ENCODE measurements at places on chromosomes 1 and 21.

- DNase-seq = no peak
Measured at GRCh38 chr1:17065666-17066065, 11.8 kb upstream of the SDHB start.

- no peak for DNase-seq
Measured at GRCh38 chr1:71312545-71312944, 231.7 kb upstream of the ZRANB2 start.

DNA sequence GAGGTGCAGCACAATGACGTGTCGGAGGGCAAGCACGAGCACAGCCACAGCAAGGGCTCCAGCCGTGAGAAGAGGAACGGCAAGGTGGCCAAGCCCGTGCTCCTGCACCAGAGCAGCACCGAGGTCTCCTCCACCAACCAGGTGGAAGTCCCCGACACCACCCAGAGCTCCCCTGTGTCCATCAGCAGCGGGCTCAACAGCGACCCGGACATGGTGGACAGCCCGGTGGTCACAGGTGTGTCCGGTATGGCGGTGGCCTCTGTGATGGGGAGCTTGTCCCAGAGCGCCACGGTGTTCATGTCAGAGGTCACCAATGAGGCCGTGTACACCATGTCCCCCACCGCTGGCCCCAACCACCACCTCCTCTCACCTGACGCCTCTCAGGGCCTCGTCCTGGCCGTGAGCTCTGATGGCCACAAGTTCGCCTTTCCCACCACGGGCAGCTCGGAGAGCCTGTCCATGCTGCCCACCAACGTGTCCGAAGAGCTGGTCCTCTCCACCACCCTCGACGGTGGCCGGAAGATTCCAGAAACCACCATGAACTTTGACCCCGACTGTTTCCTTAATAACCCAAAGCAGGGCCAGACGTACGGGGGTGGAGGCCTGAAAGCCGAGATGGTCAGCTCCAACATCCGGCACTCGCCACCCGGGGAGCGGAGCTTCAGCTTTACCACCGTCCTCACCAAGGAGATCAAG is 107.5 kb upstream of the VAMP3 start:
- no peak for DNase-seq

GRCh38 chr1:234955107-234955731 is 173.4 kb downstream of the TOMM20 start:
- DNase-seq = no peak

DNA sequence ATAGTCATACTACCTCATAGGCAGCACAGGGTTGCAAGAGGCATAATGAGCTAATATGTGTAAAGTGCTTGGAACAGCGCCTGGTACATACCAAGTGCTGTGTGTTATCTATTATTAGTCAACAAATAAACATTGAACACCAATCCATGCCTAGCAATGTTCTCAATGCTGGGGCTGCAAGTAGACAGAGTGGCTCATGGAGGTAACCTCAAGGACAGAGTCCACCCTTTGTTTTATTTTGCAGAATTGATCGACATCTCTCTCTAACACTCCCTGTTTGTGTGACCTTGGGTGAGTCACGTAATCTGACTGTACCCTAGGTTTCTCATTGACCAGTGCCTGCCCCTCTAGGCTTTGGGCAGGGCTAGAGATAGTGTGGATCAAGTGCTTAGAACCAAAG is 164.0 kb upstream of the KLHDC7A start:
- no peak for DNase-seq

GRCh38 chr1:30537279-30537678 is 186.1 kb downstream of the MATN1 start:
- DNase-seq = no peak

- DNase-seq = peak; percentile 28
Measured at GRCh38 chr1:11478571-11479374, at the start of gene DISP3. Gene DISP3, plus strand, starts transcription at chr1:11479155. Its CDS starts 21,838 bp downstream, at chr1:11500993.

- DNase-seq = no peak
Measured at GRCh38 chr1:58932859-58933598, 149.2 kb upstream of the JUN start.

DNA sequence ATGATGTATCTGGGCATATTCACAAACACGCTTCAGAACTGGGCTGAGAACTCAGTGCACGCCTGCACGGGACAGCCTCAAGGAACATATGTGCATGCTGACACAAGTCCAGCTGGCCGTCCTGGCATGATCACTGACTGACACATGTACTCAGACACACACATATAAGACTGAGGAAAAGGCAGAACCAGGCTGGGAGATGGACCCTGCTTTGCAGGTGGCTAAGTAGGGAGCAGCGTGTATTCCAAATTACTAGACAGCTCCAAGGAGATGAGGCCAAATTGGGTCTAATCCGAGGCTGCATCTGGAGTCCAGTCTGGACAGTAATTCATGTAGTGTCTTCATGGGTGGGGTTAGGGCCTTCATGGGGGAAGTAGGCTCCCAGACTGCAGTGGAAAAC is 41.4 kb upstream of the GJB5 start:
- DNase-seq = no peak

DNA sequence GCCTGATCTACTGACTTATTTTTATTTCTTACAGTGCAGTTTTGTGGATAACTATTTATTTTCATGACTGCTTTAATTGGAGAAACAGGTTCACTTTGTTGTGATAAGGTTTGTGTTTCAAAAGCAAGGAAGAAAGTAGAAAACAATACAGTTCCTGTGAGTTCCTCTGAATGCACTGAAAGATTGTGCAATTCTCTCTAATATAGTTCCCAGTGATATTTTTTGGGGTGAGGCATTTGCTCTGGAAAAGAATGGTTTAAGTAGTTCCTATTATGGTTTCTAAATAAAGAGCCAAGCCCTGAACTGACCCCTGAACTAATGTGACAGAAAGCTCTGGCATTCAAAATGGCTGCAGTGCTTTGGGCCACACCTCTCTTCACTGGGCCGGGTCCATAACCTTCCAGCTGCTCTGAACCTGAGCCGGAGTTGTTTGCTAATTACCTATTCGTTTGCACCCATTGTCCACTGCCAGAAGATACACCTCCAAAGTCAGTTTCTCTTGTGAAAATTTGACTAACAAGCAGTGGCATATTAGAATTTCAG is 56.6 kb upstream of the VTCN1 start:
- no peak for DNase-seq

GRCh38 chr1:229273507-229274232 is 2.8 kb downstream of the RAB4A start:
- no peak for DNase-seq

GRCh38 chr1:198584163-198584562 is 43.7 kb upstream of the ATP6V1G3 start:
- DNase-seq = no peak

- no peak for DNase-seq
Measured at GRCh38 chr1:212612041-212612961, 3.7 kb downstream of the ATF3 start.

DNA sequence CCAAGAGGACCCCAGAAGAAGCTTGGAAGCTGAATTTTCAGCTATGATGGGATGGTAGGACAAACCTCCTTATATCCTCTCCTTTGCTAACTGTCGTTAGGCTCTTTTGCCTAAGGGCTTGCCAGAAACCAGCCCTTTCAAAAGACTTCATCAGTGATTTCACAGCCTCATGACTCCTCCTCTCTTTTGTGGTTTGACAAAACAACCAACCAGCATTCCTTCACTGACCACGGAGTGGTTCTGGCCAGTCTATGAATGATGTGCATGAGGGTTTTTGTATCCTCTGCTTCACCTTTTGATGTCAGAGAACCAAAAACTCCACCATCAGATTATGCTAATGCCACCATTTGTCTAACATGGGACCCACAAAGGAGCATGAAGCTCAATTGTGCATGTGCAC is 116.9 kb upstream of the COA6 start:
- DNase-seq = no peak

GRCh38 chr1:2534687-2535441 is 4.8 kb upstream of the HES5 start:
- DNase-seq = no peak

DNA sequence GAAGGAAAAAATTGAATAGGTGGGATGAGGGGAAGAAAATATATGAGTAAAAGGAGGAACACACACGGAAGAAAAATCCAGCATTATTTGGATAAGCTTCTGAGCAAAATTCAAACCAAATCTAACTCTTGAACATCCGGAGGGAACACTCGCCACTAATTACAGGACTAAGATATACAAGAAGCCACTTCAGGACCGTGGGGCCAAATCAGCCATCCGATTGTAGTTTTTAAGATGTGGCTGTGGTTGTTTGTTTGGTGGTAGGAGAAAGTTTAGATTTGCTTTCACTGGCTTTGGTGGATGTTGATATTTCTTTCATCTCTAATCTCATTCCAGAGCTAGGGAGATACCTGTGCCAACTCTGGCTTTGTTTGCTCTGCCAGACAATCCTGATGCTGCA is 43.7 kb upstream of the ADAMTS1 start:
- DNase-seq = no peak
